Activated naive CD4-positive, alpha-beta T cell treated with anti-CD3 and anti-CD28 coated beads for 36 hours (primary cell): ENCODE measurements at places on chromosomes 3 and 15. TPM values are rescaled to one million over a fixed set of nuclear protein-coding genes. Genes with fewer than 3 reads are reported as not detected.

- DNase-seq: no peak
- no peaks in the 10 kb centered on the region for H3K36me3 ChIP-seq
- H3K4me1 ChIP-seq: no peaks in the 10 kb centered on the region
- H3K27me3 ChIP-seq: peaks cover 14% of the 10 kb centered on the region
- H3K27ac ChIP-seq: no peak overlapping the region
These were observed 108.8 kb upstream of the PTPRG start for GRCh38 chr3:61452535-61453090.

DNA sequence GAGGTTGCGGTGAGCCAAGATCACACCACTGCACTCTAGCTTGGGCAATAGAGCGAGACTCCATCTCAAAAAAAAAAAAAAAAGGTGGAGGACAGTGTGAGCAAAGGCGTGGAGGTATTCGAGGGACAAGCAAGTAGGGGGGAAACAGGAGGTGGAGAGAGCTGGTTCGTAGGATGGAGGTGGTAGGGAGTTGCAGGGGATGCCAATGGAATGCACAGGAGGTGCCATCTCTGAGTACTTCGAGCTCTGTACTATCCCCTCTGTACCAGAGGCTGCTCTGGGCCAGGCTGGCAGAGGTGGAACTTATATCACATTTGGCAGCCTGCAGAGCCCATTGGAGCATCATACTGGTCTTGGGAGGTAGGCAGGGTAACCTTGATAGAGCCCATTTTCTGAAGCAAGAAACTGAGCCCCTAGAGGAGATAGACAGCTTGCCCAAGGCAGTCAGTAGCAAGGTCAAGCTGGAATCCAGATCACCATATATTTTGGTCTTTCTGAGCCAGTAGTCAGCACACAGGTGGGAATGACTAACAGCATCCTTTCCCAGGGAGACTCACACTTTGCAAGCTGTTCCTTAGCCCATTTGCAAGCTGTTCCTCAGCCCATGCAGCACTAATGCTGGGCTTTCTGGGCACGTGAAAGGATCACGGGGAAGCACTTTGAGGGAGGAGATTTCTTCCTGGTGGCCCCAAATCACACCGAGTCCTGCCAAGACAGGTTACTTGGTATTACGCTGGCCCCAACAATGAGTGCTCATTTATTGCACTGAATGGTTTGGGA is 9.2 kb upstream of the CCDC33 start:
- no peaks in the 10 kb centered on the region for H3K36me3 ChIP-seq
- no peak overlapping the region for H3K27ac ChIP-seq
- peaks cover 7% of the 10 kb centered on the region for H3K27me3 ChIP-seq
- peaks cover 10% of the 10 kb centered on the region for H3K4me1 ChIP-seq

DNA sequence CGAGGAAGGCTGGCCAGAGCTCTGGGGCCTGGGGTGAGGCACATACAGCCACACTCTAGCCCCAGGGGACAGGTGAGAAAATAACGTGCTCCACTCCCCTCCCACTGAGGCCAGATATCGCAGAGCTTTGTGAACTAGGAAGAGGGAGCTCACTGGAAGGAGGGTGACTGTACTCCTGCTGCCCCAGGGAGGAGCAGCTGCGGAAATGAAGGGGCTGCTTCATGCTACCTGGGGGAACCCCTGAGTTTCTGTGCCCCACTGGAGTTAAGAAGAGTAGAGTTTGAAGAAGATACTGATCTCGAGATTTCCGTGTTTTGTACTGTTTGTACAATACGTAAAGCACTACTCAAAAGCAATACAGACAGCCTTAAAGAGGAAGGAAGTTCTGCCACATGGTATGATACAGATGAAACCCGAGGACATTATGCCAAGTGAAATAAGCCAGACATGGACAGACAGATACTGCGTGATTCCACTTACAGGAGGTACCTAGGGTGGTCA is 44.6 kb downstream of the CMTM6 start:
- peaks cover 12% of the 10 kb centered on the region for H3K36me3 ChIP-seq
- H3K27me3 ChIP-seq: no peaks in the 10 kb centered on the region
- peaks cover 44% of the 10 kb centered on the region for H3K4me1 ChIP-seq
- peak overlapping the region; percentile 37 for H3K4me3 ChIP-seq
- DNase-seq: peak; percentile 73

DNA sequence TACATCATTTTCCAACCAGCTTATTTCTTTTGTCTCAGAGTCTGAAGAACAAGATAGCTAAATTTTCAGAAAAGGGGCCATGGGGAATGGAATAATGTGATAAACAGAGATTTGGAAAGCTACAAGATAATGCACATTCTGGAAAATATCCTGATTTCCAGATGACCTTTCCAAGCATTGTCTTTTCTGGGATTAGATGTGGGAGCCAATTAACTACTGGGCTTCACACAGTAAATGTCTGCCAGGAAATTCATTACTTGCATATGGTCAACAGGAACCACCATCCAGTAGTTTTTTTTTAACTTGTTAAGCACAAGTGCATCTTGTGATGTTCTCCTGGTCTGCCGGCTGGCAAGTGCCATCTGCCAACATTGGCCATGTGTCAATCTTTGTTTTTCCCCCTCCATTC is 131.1 kb upstream of the BFSP2 start:
- no peak for DNase-seq
- no peak overlapping the region for H3K27ac ChIP-seq
- peaks cover 6% of the 10 kb centered on the region for H3K4me1 ChIP-seq
- peaks cover 21% of the 10 kb centered on the region for H3K27me3 ChIP-seq
- H3K36me3 ChIP-seq: no peaks in the 10 kb centered on the region

GRCh38 chr3:34568766-34569165 is 770.3 kb downstream of the PDCD6IP start:
- no peak overlapping the region for H3K4me3 ChIP-seq
- H3K27ac ChIP-seq: no peak overlapping the region
- no peaks in the 10 kb centered on the region for H3K27me3 ChIP-seq
- H3K36me3 ChIP-seq: no peaks in the 10 kb centered on the region
- no peaks in the 10 kb centered on the region for H3K4me1 ChIP-seq
- no peak for DNase-seq

- H3K27me3 ChIP-seq: no peaks in the 10 kb centered on the region
- no peak overlapping the region for H3K27ac ChIP-seq
- H3K36me3 ChIP-seq: no peaks in the 10 kb centered on the region
- no peak overlapping the region for H3K4me3 ChIP-seq
- H3K4me1 ChIP-seq: peaks cover 30% of the 10 kb centered on the region
These were observed 77.3 kb downstream of the NFKBIZ start for GRCh38 chr3:101926594-101927105.

GOLGA8K gene
- not detected for total RNA-seq
